Erythroblast (primary cell): ENCODE measurements at places on chromosomes 7 and 10.

DNA sequence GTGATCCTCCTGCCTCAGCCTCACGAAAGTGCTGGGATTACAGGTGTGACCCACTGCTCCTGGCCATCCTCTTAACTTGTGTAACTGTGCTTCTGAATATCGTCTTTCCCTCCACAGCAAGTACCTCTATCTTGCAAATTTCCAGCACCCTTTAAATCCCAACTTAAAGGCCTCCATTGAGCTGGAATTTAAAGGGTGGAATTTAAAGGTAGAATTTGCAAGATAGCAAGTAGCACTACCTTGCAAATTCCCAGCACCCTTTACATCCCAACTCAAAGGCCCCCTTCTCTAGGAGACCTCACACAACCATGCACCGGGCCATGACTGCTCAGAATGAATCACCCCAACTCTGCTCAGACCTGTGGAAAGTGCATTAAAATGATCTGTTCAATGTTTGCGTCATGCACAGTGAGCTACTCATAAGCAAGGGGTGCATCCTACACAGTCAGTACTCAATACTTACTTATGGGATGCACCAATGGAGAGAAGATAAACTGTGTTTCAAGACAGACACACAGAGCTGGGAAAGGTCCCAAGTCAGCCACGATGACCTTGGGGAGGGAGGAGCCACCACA, 17.8 kb upstream of the SDK1 start:
- DNase-seq = no peak

DNA sequence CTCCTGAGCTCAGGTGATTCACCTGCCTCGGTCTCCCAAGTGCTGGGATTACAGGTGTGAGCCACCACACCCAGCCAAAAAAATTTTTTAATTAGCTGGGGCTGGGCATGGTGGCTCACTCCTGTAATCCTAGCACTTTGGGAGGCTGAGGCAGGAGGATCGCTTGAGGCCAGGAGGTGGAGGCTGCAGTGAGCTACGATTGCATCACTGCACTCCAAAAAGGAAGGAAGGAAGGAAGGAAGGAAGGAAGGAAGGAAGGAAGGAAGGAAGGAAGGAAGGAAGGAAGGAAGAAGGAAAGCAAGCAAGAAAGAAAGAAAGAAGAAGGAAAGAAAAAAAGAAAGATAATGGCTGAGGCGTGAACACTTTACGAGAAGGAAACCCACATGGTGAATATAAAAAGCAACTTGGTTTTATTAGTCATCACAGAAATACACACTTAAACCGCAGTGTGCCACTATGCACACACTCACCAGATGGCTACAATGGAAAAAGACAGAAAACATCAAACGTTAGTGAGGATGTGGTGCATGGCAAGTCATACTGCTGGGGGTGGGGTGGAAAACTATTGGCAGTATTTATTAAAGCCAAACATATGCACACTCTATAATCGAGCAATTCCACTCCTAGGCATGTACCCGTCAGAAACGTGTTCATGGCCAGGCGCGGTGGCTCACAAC, 4.4 kb upstream of the CCL26 start:
- DNase-seq = no peak

- no peak for DNase-seq
Observed at GRCh38 chr7:157771689-157772088, 434.9 kb downstream of the DNAJB6 start.

DNA sequence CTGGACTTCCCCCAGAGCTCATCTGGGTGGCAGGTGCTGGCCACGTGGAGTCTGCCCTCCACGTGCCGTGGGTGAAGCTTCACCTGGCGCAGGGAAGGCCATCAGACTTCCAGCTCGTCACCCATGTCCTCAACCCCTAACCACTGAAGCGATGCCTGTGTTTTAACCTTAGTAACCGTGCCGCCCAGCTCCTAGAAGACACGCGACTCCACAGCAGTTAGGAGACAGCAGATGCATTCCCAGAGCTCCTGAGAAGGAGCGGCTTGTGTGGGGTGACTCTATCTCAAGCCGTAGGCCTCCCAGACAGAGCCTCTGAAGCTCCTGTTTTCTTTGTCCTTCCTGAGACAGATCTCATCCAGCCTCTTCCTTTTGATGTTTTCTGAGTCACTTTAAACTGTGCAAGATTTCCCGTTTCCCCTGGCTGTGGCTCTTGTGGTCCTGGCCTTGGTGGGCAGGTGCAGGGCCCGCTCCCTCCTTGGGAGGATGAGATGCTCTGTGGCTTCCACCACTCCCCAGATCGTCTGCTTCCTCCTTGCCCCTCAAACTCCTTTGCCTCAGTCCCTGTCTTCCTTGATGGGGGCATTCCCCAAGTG, 41.4 kb upstream of the AP5Z1 start:
- no peak for DNase-seq

DNA sequence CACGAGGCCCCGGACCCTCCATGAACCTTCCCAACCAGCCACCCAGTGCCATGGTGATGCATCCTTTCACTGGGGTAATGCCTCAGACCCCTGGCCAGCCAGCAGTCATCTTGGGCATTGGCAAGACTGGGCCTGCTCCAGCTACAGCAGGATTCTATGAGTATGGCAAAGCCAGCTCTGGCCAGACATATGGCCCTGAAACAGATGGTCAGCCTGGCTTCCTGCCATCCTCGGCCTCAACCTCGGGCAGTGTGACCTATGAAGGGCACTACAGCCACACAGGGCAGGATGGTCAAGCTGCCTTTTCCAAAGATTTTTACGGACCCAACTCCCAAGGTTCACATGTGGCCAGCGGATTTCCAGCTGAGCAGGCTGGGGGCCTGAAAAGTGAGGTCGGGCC, 90.6 kb upstream of the PDCD4 start:
- no peak for DNase-seq

GRCh38 chr7:72316148-72316547, 96.0 kb downstream of the CALN1 start:
- no peak for DNase-seq

- DNase-seq = no peak
Observed at GRCh38 chr7:100951172-100951571, 1.8 kb downstream of the MUC3A start.

DNA sequence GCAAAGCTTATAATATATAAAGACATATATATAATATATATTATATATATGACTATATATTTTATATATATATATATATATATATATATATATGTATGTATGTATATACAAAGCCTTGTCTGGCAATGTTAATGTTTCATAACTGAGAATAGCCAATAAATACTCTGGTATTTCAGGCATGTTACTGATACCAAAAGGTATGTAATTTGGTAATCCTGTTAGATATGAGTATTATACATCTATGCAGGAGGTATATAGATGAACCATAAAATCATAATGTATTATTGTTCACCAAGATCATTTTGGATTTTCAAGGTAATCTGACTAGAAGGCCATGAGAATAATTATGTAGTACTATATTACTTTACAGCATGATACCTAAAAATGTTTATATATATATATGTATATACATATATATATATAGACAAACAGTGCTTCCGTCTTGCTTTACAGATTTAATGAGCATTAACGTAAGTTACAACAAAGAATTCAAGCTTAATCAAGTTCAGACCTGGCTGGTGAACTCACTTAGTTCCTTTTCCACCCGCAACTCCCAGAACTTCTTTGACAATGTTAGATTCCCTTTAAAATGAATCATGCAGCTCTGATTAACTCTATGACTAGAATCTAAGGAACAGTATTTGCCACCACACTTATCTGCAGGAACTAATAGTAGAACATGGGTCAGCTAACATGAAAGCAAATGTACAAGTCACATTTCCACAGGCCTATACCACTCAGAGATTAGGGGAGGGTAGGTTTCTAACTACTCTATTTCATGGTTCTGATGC, 82.7 kb downstream of the SLC25A13 start:
- DNase-seq = no peak

DNA sequence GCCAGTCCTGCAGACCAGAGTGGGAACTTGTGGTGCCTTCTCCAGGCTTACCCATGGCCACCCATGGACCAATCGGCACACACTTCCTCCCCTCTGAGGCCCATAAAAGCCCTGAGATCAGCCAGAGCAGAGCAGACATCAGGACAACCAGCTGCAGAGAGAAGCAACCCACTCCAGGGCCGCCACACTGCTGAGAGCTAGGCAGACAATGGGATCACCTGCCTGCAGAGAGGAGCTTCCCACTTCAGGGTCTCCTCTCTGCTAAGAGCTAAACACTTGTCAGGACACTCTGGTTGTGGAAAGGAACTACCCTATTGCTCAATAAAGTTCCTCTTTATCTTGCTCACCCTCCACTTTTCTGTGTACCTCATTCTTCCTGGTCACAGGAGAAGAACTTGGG, 34.0 kb downstream of the C7orf25 start:
- no peak for DNase-seq
